ENCODE measurements at places on chromosomes 6 and 20.
A peak's percentile ranks its signal among the peaks of the same experiment; 100 is the strongest.

DNA sequence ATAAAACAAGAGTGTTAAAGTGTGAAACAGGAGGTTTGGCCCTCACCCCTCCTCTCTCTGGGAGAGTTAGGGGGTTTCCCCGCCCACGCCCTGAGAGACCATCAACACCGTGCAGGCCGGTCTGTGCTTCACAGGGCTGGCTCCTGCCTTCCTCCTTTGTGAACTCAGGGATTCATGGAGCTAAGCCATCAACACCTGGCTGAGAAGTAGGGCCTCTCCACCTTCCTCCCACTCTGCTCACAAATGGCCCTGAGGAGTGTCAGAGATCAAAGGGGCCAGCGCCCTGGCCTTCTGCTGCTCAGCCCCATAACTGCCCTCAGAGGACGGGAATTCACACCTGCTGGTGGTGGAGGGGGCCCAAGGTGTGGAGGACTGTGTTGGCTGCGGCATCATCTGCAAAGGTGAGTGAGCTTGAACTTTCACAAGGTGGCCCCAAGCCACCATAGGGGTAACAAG, 88.6 kb downstream of the PSMB1 start:
- DNase-seq: peak; percentile 17

DNA sequence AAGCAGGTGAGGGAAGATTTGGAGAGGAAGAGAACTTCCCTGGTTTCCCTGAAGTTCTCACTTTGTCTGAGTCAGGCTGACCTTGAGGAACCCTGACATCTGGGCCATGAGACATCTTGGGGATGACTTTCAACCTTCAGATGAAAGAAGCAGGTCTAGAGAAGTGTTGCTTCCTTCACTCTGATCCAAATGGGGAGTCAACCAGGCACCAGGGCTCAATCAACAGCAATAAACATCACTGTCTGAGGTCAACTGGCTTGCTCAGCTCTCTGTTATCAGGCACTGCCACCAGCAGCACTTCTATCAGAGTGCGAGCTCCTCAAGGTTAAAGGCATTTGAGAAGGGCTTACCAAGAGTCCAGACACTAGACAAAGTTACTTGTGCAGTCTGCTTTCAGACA, 6.3 kb downstream of the ACOT8 start:
- no peak for DNase-seq

- DNase-seq: no peak
Observed at GRCh38 chr20:2705931-2706645, 13.5 kb downstream of the EBF4 start.

DNA sequence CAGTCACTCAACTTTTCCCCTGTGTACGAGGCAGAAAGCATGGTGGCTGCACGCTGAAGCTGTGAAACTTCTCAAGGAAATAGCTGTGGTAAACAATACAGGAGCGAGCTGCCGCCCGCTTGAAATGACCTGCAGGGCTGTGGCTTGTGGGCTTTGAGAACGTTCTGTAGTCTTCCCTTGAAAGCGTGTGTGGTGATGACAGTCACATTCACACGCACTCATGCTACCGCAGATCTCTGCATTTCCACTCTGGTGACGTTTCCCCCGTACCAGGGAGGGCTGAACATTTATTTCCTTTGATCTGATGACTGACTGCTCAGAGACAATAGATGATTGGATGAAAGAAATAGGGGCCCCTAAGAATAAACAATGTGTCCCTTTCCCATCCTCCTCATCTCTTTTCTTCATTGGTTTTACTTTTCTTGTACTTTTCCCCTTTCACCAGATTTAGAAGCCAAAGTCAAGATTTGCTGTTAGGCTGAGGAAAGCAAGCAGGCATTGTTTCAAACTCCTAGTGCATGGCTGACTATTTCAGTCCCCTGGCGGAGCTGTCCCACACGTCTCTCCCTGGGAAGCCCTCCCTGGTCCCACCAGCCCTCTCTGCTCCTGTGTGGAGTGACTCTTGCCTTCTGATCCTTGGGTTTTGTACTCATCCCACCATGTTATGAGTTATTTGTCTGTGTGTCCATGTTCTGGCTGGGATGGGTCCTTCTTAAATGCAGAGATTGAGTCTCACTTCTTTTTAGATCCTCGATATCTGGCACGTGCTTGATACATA, 3.9 kb downstream of the SYTL3 start:
- peak; percentile 94 for DNase-seq

GRCh38 chr6:43186706-43187105, 4.7 kb downstream of the CUL9 start:
- DNase-seq: no peak

DNA sequence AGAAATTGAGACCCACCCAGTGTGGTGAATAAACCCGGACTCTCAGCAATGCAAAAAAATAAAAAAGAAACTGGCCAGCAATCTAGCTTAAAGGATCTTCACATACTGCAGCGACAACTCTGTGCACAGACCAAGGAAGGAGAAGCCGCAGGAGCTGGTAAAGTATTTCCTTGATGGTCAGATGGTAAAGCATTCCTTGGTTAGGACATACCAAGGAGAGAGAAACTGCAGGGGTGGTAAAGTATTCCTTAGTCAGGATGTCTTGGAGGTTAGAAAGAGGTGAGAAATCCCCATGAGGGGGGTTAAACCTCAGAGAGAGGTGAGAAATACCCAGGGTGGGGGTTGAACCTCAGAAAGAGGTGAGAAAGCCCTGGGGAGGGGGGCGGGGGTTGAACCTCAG, 86.8 kb downstream of the PLG start:
- DNase-seq: no peak

GRCh38 chr6:104281370-104281769, 578.3 kb downstream of the HACE1 start:
- no peak for DNase-seq

- DNase-seq: no peak
Observed at GRCh38 chr6:15370733-15371671, 125.1 kb downstream of the JARID2 start.

DNA sequence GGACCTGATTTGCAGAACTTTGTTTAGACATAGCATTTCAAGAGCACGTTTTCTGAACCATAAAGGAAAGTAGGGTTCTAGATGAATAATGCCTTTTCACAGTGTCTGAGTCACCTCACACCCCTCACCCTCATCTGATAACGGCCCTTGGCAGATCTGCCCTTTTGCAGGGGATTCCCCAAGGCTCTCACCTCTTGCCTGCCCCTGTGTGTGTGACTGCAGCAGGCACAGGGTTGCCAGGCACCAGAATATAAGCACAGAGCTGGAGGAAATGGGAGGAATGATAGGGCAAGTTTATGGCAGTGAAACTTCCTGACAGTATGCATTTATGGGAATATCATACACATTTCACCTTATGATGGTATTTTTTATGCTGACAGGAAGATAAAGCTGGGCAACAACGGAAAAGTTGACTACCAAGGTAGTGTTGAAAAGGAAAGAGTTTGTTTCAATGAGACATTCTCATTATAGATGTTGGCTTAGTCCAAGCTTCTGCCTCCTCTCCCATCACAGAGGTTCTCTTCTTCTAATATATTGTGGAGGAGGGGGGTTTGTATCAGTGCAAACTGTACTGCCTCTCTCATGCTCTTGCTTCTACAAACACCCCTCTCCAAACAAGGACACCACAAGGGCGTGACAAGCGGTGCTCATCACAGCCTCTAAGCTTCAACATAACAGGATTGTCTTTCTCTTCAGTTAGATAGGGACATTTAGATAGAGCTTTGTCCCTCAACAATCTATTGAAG, 101.5 kb upstream of the BACH2 start:
- peak; percentile 88 for DNase-seq

DNA sequence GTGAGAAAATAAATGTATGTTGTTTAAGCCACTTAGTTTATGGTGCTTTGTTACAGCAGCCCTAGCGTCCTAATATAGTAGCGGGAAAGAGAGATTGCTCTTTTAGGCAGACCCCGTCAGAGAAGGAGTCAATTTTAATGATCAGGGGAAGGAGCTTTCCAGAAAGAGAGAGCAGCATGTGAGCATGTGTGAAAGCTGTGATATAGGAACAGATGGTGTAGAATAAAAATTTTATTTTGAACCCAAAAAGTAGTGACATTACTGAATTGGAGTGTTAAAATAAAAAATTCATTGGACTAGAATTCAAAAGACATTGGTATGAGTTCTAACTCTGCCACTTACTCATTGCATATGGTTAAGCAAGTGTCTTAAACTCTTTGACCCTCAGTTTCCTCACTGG, 119.8 kb downstream of the PDE7B start:
- DNase-seq: no peak

GRCh38 chr6:89708316-89708715, 69.8 kb upstream of the LYRM2 start:
- DNase-seq: no peak

- DNase-seq: no peak
Observed at GRCh38 chr6:31771992-31772358, 5.2 kb downstream of the VWA7 start.

DNA sequence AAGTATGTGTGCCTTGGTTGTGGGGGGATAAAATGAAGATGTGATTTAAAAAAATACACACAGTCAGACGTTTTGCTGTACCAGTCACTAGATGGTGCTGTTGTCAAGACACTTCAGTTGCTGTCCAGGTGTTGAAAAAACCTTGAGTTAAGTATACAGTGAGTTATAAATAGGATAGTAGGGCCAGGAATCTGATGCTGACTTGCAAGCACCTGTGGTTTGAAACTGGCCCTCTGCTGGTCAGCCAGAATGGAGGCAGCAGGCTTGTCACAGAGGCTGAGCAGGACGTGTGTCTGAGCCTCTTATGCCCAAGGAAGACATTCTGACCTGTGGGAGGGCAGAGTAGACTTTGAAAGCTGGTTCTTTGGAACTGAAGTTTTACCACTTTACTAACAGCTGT, 27.8 kb downstream of the RNF8 start:
- DNase-seq: peak; percentile 56

Measured in CD4-positive, alpha-beta T cell treated with Interleukin-21 for 1 hour (primary cell).